Frontal cortex (tissue), 4 donors: ENCODE measurements at places on chromosomes 3 and 15. TPM values are rescaled to one million over a fixed set of nuclear protein-coding genes. Genes with fewer than 3 reads are reported as not detected.

Gene GNAT1
- total RNA-seq, result not detected

Gene EHHADH
- total RNA-seq, result 1.2 TPM

Gene TNFAIP8L3
- 2.9 TPM for total RNA-seq

Gene CCDC39
- 0.82 TPM for total RNA-seq

Gene ROPN1
- total RNA-seq, result not detected

Gene FRMD5
- 25.3 TPM for total RNA-seq

Gene SLC28A2
- total RNA-seq, result not detected

Gene ZNF620
- 13.9 TPM for total RNA-seq

Gene SAXO2
- 4.1 TPM for total RNA-seq

Gene ZKSCAN7
- 30.2 TPM for total RNA-seq
